Activated CD4-positive, alpha-beta memory T cell treated with anti-CD3 and anti-CD28 coated beads, Interleukin-2, amount 10 ng/mL, durations not matched to agents 7 days and 5 days (primary cell): ENCODE measurements at places on chromosomes 2 and 18.
A peak's percentile ranks its signal among the peaks of the same experiment; 100 is the strongest.

DNA sequence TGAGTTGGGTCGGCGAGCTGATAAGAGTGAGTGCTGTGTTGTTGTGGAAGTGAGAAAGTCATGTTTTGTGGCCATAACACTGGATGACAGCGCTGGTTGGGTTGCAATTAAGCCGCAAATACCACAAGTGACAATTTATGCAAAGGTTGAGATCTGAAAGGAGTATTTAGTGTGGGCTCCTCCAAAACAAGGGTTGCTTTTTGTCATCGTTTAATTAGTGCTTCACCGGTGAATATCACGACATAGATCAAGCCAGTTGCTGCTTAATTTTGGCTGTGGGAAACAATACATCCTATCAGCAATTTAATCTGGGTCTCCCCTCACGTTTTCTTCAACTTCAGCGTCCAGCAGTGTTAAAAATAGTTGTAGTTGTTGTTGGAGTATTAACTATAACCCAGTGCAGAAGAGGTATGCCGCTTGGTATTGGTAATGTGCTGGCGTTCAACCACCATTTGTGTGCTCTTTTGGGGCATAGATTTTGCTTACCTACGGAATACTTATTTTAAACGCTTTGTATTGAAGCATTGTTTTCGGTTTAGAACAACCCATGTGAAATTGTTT is 662 bp downstream of the ACVR2A start:
- peak; percentile 67 for DNase-seq

GRCh38 chr2:215136669-215137328 is 1.6 kb downstream of the ABCA12 start:
- no peak for DNase-seq

GRCh38 chr2:122741403-122741802 is 986.0 kb downstream of the TSN start:
- DNase-seq = no peak

- DNase-seq = no peak
Measured at GRCh38 chr18:54260396-54261072, 8.8 kb upstream of the POLI start.

DNA sequence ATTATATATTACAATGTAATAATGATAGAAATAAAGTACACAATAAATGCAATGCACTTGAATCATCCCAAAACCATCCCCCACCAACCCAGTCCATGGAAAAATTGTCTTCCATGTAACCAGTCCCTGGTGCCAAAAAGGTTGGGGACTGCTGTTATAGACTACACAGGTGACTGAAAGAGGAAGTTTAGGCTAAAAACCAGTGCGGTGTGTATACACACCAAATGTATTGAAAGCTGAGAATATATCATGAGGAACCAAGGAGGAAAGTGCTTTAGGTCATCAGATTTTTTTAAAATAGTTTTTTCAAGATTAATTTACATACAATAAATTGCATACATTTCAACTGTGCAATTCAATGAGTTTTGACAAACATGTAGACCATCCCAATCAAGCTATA is 20.5 kb upstream of the C1D start:
- no peak for DNase-seq

GRCh38 chr18:478681-479080 is 21.8 kb downstream of the COLEC12 start:
- no peak for DNase-seq

GRCh38 chr2:235142601-235143000 is 190.8 kb downstream of the SH3BP4 start:
- no peak for DNase-seq
